ENCODE measurements at places on chromosomes 4 and X. TPM values are rescaled to one million over a fixed set of nuclear protein-coding genes. Genes with fewer than 3 reads are reported as not detected.

GRCh38 chrX:132394591-132394990, 94.2 kb downstream of the MBNL3 start:
- DNase-seq = no peak

- no peak for DNase-seq
Observed at GRCh38 chr4:168744021-168744420, 247.2 kb downstream of the PALLD start.

GRCh38 chr4:87078987-87079486, 141.4 kb downstream of the KLHL8 start:
- no peak for DNase-seq

- DNase-seq = no peak
Observed at GRCh38 chr4:137090951-137091350, 441.3 kb downstream of the PCDH18 start.

DNA sequence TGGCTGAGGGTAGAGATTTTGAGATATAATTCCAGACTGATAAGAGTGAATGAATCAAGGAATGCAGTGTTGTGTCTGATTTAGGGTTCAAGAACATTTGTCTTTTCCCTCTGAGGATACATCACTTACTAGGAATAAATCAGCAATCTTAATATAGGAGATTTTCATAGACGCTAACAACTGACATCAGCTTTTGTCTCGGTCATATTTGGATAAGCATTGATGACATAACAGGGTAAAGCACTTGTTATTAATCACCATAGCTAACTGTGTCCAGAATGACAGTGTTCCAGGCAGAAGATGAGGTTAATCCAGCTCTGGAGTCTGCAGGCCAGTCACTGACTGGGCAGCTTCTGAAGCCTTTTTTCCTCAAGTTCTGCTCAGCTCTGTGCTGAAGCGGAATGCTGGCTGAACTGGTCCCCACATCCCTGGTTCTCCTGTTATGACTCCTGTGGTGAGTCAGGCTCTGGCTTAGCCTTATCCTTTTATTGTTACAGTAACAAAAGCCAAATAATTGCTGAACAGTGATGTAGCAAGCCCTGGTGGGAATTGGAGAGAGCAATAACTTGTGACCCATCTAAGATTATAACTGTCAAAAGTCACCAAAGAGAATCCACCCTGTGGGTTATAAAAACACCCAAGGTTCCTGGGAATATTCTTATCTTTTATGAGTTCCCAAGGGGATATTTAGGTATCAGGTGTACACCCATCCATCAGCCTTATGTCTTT, 41.8 kb downstream of the FNIP2 start:
- DNase-seq = no peak

DNA sequence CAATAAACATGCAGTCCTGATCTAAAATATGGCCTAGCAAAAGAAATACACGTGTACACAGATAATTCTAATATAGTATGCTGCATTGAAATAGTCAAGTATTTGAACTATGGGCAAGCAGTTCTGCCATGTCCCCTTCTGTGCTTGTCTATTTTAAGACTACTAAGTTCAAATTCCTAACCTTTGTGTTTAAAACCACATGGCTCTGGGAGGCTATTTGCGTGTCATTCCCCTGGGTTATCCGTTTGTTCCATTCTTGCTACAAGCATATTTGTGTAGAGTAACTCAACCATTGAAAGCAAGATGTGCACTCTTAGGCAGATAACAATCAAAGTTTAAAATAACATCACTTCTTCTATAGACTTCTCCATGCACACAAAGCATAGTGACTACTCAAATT, 25.4 kb upstream of the TBC1D1 start:
- no peak for DNase-seq

DNA sequence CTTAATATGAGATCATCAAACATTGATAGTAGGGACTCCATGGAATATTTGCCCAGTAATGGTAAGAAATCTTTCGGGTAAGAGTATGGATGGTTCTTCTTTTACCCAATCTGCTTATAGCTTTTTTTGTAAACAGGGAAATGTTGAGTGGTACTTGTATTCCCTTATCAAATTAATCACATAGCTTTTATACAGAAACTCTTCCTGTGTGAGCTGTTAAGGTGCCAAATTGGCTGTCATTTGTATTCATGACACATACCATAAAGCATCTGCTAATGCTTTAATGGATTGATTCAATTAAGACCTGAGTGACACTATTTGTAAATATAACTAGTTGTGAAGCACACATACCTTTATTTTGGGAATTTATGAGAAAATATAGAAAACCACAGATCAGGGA, 34.2 kb downstream of the KLF3 start:
- no peak for DNase-seq

- DNase-seq = no peak
Observed at GRCh38 chr4:145736241-145736831, 56.4 kb downstream of the C4orf51 start.

- DNase-seq = no peak
Observed at GRCh38 chrX:43878906-43879526, 3.2 kb downstream of the MAOB start.

DNA sequence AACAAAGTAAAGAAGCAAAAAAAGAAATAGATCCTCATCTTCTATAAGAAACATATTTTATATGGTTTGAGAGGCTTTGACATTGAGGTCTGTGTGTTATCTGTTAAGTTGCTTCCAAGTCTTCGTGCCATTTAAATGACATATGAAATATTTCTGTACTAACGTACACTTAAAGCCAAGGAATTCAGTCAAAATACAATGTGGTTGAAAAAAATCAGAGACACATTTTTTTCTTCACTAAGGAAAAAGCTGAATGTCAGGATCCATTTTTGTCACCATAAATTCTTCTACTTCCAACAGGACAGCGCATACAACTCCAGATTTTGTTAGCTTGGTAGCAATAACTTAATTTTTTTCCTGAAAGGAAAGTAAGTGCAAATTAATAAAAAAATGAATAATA, 168.5 kb downstream of the FAT4 start:
- no peak for DNase-seq

- DNase-seq = no peak
Observed at GRCh38 chr4:33661636-33662035, 2582.7 kb downstream of the ARAP2 start.

DNA sequence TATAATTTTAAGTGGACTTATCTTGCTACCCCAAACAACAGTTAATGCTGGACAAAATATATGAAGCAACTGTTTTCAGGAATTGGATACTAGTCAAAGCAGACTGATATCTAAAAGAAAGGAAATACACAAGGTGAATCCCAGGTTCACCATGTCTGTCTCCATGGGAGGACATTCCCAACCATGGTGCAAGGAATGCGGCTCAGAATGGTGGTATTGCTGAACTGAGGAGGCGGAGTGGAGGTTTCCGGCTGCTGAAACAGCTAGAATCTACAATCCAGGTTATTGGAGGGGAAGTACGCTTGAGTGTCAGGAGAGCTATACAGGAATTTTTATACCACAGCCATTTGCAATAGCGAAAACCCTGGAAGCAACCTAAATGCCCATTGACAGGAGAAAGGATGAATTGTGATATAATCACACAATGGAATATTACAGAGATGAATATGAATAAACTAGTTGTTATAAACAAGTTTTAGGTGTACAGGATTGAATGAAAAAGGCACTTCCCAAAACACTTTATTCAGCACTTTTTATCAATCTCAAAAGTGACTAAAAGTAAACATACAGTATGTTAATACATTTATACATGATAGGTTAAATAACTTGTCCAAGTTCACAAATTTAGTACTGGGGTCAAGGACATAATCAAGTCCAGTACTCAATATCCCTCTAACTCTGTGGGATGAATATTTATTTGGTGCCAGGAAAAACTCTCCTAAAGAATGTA, 9.0 kb downstream of the HMGB2 start:
- DNase-seq = no peak

DNA sequence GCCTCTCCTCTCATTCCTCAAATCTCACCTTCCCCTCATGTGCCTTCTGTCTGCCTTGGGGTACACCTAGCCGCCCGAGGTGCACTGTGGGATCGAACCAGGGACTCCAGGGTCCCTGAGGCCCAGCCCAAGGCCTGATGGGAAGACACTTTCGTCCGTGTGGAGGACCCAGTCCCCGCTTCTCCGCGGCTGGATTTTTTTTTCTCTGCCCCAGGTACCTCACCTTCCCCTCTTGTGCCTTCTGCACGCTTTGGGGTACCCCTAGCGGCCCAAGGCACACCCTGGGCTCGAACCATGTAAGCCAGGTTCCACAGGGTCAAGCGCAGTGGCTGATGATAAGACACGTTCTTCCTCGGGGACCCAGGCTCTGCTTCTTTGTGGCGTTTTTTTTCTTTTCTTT, 530.7 kb downstream of the CWH43 start:
- no peak for DNase-seq

GRCh38 chr4:138889216-138889615, 126.4 kb upstream of the NOCT start:
- DNase-seq = no peak

- no peak for DNase-seq
Observed at GRCh38 chr4:98617358-98618047, 40.9 kb downstream of the TSPAN5 start.

DNA sequence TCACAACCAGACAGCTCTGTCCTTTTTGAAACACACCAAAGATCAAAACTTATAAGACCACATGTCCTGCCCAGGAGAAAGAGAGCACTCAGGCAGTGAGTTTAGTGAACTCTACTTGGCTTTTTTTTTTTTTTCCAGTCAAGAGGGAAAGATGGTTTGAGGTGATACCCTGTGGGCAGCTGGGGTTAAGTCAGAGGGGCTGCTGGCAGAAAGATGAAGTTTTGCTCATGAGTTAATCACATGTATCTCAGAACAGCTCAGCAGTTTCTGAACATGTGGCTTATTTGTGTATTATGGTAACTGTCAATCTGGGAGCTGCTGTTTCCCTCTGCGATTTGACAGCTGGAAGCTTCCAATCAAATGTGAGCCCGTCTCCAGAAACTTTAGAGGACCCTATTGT, 56.4 kb upstream of the MAP3K15 start:
- DNase-seq = no peak

DNA sequence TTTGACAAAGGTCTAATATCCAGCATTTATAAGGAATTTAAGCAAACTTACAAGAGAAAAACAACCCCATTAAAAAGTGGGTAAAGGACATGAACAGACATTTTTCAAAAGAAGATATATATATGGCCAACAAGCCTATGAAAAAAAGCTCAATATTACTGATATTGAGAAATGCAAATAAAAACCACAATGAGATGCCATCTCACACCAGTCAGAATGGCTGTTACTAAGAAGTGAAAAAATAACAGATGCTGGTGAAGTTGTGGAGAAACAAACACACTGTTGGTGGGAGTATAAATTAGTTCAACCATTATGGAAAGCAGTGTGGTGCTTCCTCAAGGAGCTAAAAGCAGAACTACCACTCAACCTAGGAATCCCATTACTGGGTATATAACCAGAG, 91.6 kb upstream of the EFHC2 start:
- no peak for DNase-seq

NHS gene
- total RNA-seq = 28.9 TPM

ALB gene
- total RNA-seq = 0.19 TPM

MUC7 gene
- total RNA-seq = not detected

MSANTD1 gene
- 0.91 TPM for total RNA-seq

TCP11X2 gene
- not detected for total RNA-seq

PNMA6E gene
- total RNA-seq = not detected

MAGEA2 gene
- total RNA-seq = not detected

WDR17 gene
- 6.4 TPM for total RNA-seq

TECRL gene
- not detected for total RNA-seq

PCDH18 gene
- total RNA-seq = 10.1 TPM

SLC4A4 gene
- total RNA-seq = 37.1 TPM
